ENCODE measurements at places on chromosomes 16 and 17. TPM values are rescaled to one million over a fixed set of nuclear protein-coding genes. Genes with fewer than 3 reads are reported as not detected.

Gene CCDC200
- total RNA-seq: not detected

Gene TBC1D3C
- total RNA-seq: 0.65 TPM

Gene KRT33A
- total RNA-seq: not detected

Gene TBC1D3B
- total RNA-seq: 2.5 TPM

Gene MEOX1
- total RNA-seq: 20.0 TPM

Gene ABCC3
- total RNA-seq: 0.44 TPM

Gene LRRC37B
- 3.8 TPM for total RNA-seq

Gene CMTM2
- total RNA-seq: 0.67 TPM

Gene C1QL1
- total RNA-seq: 4.3 TPM

Gene CDYL2
- total RNA-seq: 1.5 TPM

Gene GFAP
- total RNA-seq: 6.9 TPM

Gene HS3ST3A1
- 0.81 TPM for total RNA-seq

Gene SLC13A2
- not detected for total RNA-seq

Gene MT3
- total RNA-seq: 3.8 TPM

Gene CES3
- total RNA-seq: 1.1 TPM

Gene C16orf54
- total RNA-seq: 1.5 TPM

Gene MYLK3
- 246 TPM for total RNA-seq

Gene HOXB5
- total RNA-seq: not detected

Gene DLX4
- not detected for total RNA-seq

Gene EFNB3
- 0.42 TPM for total RNA-seq

Gene USP6
- total RNA-seq: 1.6 TPM

Gene KRT9
- total RNA-seq: not detected

Gene UMOD
- total RNA-seq: not detected

Gene KRTAP17-1
- not detected for total RNA-seq

Gene NOS2
- total RNA-seq: 0.17 TPM

Gene SLC5A10
- 0.19 TPM for total RNA-seq

Gene SCPEP1
- 43.6 TPM for total RNA-seq

Gene CACNB1
- total RNA-seq: 5.9 TPM

All from heart right ventricle (tissue), 16 donors.